ENCODE measurements at places on chromosomes 13 and 19. TPM values are rescaled to one million over a fixed set of nuclear protein-coding genes. Genes with fewer than 3 reads are reported as not detected.

Gene SHC2
- total RNA-seq, result 1.1 TPM

Gene PRRG2
- total RNA-seq, result 2.2 TPM

Gene OR7A17
- total RNA-seq, result not detected

Gene SHANK1
- total RNA-seq, result 14.0 TPM

Gene FUT3
- not detected for total RNA-seq

Gene A1BG
- total RNA-seq, result 9.2 TPM

Gene SIGLEC9
- not detected for total RNA-seq

Gene RASGRP4
- not detected for total RNA-seq

Gene WDR62
- 2.2 TPM for total RNA-seq

Gene ZNF112
- total RNA-seq, result 9.1 TPM

Gene LILRA1
- not detected for total RNA-seq

Gene PDX1
- total RNA-seq, result not detected

Gene FXYD3
- not detected for total RNA-seq

Gene ZNF527
- total RNA-seq, result 6.8 TPM

Gene CPB2
- total RNA-seq, result not detected

Gene NDUFA3
- total RNA-seq, result 5.7 TPM

Gene ZNF813
- 4.1 TPM for total RNA-seq

Gene MBOAT7
- 19.1 TPM for total RNA-seq

Gene SLITRK5
- under 0.01 TPM for total RNA-seq

Gene REEP6
- total RNA-seq, result 1.8 TPM

Gene EEF1AKMT1
- 8.1 TPM for total RNA-seq

Gene GJB2
- 0.12 TPM for total RNA-seq

Gene EMP3
- total RNA-seq, result 109 TPM

Gene LPAR6
- 11.8 TPM for total RNA-seq

Gene CGB7
- 0.16 TPM for total RNA-seq

Gene OR7A5
- not detected for total RNA-seq

Gene UBE2L5
- 0.85 TPM for total RNA-seq

Gene KLC3
- 0.32 TPM for total RNA-seq

Gene FGF21
- total RNA-seq, result not detected

Gene GNG7
- total RNA-seq, result 0.36 TPM

Gene RASL11A
- total RNA-seq, result 1.1 TPM

Gene HIPK4
- 0.49 TPM for total RNA-seq

Gene ICAM4
- total RNA-seq, result 0.24 TPM

Gene ICAM5
- total RNA-seq, result 1.5 TPM

Gene SIGLEC5
- not detected for total RNA-seq

Gene ZNF699
- total RNA-seq, result 26.1 TPM

Gene SERP2
- total RNA-seq, result 4.1 TPM

Gene TMEM255B
- total RNA-seq, result 0.49 TPM

Gene TGDS
- total RNA-seq, result 12.3 TPM

Gene TRPC4
- total RNA-seq, result 7.6 TPM

Gene PEX11G
- total RNA-seq, result 3.9 TPM

Gene ZNF729
- not detected for total RNA-seq

Gene ADM5
- 0.36 TPM for total RNA-seq

Gene MCEMP1
- total RNA-seq, result not detected

Gene IRGC
- not detected for total RNA-seq

Gene PSG6
- total RNA-seq, result not detected

Gene ZNF600
- 6.3 TPM for total RNA-seq

Gene METTL21C
- not detected for total RNA-seq

Gene TPRX1
- not detected for total RNA-seq

Gene TMC4
- total RNA-seq, result 0.36 TPM

Gene RFXAP
- total RNA-seq, result 1.7 TPM

Gene TTYH1
- total RNA-seq, result not detected

Gene SPACA4
- total RNA-seq, result not detected

Gene LHB
- total RNA-seq, result 0.49 TPM

All from hair follicle dermal papilla cell (primary cell).